ENCODE measurements at places on chromosomes 6 and 20.

- no peak for DNase-seq
Measured at GRCh38 chr20:44501448-44501847, 20.4 kb downstream of the SERINC3 start.

GRCh38 chr20:20499439-20499838 is 131.5 kb downstream of the INSM1 start:
- no peak for DNase-seq

GRCh38 chr6:31631681-31632278 is 11.3 kb downstream of the PRRC2A start:
- no peak for DNase-seq

DNA sequence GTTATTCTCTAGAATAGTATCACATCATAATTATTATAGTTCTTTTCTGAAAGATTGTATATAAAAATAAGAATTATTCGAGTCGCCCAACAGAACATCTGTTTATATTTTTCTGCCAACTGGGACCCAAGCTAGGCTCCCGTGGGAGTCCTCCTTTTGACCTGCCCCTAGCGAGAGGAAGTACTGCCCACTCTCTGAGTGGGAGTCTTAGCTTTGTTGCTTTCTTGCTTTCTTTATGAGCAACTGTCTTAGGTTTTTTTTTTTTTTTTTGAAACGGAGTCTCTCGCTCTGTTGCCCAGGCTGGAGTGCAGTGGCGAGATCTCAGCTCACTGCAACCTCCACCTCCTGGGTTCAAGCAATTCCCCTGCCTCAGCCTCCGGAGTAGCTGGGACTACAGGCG is 202.0 kb upstream of the ZNF184 start:
- no peak for DNase-seq

DNA sequence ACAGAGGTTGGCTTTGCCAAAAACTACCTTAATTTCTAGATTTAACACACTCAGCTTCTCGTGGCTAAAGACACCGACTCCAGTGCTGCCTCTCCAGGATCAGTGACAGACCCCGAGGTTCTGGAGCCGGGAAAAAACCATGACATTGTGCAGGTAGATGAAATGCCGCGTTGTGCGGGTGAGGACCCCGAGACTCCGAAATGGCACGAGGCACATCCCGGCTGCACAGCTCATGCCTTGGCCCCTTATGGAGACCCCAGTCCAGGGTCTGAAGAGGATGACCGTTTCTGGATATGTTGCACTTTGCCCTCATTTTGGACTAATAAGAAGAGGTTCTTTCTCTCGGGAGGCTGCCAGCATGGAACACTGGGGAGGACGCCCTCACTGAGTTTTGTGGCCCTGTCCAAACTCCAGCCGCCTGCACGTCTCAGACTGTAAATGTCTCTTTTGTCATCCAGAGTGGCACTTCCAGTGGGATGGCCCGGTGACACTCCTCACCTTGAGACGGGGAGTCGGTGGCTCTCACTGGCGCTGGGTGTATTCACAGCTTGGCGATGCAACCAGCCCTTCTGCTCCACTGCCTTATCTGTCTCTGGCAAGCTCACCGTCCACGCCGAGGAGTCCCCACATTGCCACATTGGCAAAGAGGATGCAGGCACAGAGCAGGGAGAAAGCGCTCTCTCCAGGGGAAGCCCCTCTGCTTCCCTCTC is 245.2 kb downstream of the SMOC2 start:
- no peak for DNase-seq

GRCh38 chr6:3987053-3987452 is 91.9 kb downstream of the FAM217A start:
- no peak for DNase-seq

DNA sequence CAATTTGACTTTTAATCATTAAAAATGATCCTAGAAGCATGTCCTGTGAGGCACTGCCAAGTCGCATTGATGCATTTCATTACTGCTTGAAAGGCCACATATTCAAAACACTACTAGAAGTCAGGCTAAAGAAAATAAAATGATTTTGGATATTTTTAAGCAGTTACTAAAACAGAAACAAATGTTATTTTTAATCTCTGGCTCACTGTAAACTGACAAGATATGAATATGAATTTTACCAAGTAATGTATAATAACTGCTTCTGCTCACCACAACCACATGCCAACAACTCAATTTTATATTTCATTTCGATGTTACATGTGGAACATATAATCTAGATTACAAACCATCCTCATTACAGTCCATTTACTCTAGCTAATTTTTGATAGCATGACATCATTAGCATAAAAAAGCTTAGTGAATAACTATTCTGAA is 90.6 kb downstream of the ATXN1 start:
- no peak for DNase-seq

- DNase-seq, result no peak
Measured at GRCh38 chr20:22758815-22759214, 174.4 kb upstream of the FOXA2 start.

Measured in type B pancreatic cell (in vitro differentiated cells).